HEK293T (cell line): ENCODE measurements at places on chromosomes 1 and 21.

DNA sequence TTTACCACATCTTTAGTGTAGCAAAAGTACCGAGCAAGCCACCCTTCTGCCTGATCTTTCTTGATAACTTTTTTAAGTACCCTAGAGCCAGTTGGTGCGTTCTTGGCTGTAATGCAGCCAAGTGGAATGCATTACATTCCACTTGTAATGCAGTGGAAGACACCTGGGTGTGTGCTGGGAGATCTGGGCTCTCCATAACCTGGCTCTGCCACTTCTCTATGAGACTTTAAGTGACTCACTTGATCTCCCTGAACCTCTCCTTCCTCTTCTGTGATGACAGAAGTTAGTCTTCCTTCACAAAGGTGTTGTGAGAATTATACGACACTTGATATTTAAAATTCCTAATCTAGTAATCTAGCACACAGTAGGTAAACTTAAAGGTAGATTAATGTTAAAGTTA lies 35.3 kb upstream of the NFIA start:
- no peak for DNase-seq

- no peak for DNase-seq
Observed at GRCh38 chr1:172277275-172277674, 143.2 kb upstream of the C1orf105 start.

DNA sequence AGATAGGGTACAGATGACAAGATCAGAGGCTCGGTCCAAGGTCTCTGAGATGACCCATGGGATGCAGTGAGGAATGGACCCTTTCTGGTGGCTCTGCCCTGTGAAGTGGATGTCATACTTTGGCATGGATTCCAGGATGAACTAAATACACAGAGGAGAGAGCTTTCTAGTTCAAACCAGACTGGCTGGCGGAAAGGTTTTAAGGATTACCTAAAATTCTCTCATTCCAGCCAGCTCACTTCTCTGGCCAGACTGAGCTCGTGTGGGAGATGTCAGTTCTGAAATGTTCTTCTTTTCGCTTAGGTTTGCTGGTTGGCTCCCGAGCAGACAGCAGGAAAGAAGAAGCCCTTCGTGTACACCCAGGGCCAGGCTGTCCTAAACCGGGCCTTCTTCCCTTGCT lies 6.2 kb downstream of the RNPEP start:
- DNase-seq, result no peak

DNA sequence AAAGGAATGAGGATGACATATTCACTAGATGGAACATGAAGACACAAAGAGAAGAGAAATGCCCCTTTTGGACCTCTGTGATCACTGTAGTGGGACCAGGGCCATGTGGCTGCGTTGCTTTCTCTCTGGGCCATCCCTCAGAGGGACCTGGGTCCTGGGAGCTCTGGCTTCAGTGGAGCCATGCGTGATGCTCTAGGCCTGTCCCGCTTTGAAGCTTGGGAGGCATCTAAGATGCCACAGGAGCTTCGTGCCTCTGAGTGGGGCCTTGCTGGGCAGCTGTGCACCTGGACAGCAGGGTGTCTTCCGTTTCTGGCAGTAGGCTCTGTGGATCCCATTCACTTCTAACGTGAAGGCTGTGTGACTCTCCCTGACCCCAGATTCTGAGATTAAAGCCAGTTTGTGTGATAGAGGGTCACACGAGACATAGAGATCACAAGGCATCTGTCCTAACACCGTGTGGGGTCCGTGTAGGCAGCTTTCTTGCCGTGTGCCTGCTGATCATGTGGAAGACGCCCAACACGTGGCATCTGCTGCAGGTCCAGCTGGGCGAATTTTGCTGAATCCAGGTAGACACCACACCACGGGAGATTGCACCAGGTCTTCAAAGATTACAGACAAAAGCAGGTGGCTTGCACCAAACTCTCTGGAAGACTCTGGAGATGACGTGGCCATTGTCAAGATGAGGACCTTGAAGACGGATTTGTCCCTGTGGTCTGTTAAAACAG lies 17.2 kb upstream of the PRSS38 start:
- peak; percentile 5 for DNase-seq

GRCh38 chr1:48560116-48560515 lies 88.1 kb upstream of the SPATA6 start:
- DNase-seq, result no peak

- no peak for DNase-seq
Observed at GRCh38 chr1:40256401-40257084, 1.5 kb upstream of the ZMPSTE24 start.

GRCh38 chr1:6212193-6212959 lies 6.5 kb downstream of the RNF207 start:
- no peak for DNase-seq

- DNase-seq, result no peak
Observed at GRCh38 chr1:178931858-178932551, 61.1 kb upstream of the ANGPTL1 start.

GRCh38 chr1:180854456-180854855 lies 58.2 kb upstream of the KIAA1614 start:
- DNase-seq, result no peak

DNA sequence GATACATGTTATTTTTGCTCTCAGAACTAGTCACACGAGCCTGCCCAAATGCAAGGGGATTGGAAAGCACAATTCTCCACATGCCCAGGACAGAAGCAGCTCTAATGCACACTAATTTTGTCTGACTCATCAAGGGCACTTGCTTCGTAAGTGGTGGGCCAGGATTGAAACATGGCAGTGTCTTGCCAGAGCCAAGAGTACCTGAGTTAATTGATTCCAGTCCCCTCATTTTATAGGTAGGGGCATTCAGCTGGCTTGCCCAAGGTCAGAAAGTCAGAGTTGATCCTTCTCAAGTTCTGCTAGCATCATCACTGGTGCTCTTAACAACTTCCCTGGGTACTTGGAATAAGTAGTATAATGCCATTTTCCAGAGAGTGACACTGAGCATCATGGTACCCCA lies 356.1 kb downstream of the ZNF326 start:
- DNase-seq, result no peak

DNA sequence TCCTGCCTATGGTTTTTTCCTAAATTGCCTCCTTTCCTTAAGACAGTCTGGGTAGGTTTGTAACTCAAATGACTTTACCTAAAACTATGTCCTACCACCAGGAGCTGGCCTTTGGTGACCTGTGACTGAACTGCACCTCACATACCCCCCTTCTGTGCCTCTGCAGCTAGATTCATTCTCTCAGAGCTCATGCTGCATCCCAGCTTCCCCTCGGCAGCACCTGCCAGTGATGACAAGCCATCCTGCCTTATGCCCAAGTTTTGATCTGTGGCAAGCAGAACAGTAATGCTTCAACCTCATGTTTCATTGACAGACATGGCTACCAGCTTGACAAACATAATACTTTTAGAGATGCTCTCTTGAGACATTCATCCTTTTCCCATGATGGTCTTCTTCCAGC lies 141.9 kb downstream of the TSEN15 start:
- no peak for DNase-seq

DNA sequence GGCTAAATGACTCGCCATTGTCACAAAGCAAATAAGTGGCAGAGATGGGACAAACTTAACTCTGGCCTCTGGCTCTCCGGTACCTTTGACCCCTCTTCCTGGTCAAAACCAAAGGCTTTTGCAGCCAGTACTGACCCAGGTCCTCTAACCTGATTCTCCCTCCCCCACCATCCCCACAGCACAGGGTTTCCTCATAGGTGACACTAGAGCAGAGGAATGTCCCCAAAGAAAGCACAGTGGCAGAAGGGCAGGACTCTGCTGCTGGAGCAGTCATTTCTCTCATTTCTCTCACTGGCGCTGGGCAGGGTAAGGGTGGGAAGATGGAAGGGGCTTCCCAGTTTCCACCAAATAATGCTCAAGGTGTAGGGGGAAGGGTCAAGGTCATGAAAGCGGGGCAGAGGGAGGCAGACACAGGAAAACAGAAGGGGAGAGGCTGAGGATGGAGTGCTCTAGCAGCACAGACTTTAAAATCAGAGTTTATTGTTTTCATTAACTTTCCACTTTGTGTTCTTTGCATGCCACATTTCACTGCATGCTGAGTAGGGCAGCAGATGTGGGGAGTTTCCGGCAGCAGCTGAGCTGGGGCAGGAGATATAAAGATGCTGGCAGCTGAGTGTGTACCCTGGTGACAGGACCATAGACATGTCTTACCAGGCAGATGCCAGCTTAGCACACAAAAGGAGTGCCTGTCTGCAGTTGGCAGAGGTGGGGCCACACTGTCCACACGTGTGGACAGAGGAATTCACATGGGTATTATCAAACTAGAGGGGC lies 80.5 kb downstream of the FAM78B start:
- DNase-seq, result no peak

GRCh38 chr1:23591460-23592208 lies 32.3 kb upstream of the ID3 start:
- DNase-seq, result no peak

GRCh38 chr21:25863031-25863430 lies 128.3 kb downstream of the GABPA start:
- no peak for DNase-seq

GRCh38 chr1:163528710-163529348 lies 207.1 kb downstream of the NUF2 start:
- peak; percentile 25 for DNase-seq

GRCh38 chr1:235724730-235725129 lies 75.1 kb upstream of the GNG4 start:
- DNase-seq, result no peak

- no peak for DNase-seq
Observed at GRCh38 chr1:44249543-44249942, 36.3 kb downstream of the DMAP1 start.

DNA sequence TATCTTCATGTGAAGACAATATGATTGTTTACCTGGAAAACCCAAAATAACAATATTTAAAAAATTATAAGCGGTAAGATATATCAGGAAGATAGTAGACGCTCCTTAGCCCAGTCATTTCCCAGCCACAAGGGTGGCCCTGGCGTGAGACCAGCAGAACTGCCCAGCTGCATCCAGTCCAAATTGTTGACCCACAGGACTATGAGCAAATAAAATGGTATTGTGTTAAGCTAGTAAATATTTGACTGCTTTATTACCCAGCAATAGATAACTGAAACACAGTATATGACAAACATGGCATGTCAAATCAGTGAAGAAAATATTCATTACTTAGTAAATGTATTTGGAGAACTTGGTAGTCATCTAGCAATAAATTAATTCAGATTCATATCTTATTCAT lies 294.3 kb upstream of the SPAG17 start:
- no peak for DNase-seq

GRCh38 chr1:211280910-211281309 lies 21.7 kb downstream of the RCOR3 start:
- no peak for DNase-seq
